ENCODE measurements at places on chromosomes 7 and 10.

GRCh38 chr10:80465839-80466590, 11.9 kb downstream of the TSPAN14 start:
- DNase-seq, result no peak

DNA sequence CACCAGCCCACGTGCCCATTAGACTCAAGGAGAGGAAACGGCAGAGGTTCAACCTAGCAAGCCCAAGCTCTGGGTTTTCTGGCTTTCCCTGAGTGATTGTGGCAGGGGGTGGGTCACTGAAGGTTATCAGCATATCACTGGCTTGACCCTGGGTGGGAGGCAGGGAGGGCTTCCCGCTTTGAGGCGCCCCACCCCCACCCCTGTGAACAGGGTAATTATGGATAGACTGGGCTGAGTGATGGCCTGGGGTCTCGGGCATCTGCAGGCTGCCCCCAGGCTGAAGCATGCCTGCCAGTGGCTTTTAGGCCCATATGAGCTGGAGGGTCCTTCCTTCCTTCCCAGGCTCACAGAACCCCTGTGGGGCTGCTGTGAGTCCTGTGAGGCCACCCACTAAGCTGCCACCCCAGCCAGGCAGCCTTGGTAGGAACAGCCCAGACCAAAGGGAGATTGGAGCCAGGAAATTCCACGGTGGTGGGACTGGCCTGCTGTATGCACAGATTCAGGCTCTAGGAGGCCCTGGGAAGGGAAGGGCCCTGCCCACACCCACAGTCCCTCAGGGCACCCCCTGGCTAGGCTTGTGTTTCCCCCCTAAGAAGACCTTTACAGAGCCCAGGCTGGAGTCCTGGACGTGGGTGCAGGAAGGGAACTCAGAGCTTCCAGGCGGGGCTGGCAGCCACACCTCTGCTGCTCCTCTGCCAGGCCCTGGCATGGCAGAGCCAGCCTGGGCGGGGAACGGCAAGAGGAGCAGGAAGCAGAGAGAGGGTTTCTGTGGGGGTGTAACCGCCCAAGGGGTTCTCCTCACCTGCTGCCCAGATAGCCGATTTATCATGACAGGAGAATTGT, 33.1 kb downstream of the GPRIN2 start:
- DNase-seq, result no peak

- no peak for DNase-seq
These were observed 233.8 kb upstream of the GRB10 start for GRCh38 chr7:51016546-51016945.

DNA sequence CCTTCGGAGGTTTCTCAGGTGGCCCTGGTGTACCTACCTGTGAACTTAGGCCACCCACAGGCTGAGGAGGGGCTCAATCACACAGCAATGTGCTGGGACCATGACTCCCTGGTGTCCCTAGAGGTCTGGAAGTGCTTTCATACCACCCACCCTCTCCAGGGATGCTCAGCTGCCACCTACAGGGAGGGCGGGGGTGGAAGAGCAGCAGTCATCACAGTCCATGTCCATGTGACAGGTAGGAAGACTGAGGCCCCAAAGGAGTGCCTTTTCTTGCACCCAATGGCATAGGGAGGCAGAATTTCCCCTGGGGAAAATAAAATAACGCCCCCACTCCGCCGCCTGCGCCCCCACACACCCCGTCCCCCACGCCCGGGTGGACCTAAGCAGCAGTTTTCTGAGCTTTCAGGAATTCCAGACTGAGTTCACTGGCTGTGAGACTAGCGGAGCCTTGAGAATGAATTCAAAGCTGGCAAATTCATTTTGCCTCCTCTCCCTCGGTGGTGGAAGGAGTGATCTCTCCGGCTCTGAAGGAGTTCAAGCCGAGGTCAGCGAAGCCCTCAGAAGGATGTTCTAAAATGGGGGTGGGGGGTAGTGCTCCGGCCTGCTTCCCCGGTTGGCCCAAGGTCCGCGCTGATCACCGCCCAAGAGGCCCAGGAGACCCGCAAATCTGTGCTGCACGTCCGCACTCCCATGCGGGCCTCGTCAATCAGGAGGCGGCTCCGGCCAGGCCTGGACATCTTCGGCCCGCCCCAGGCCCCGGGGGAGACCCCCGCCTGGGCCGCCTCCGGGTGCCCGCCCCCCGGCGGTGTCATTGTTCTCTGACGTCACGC, 2.1 kb upstream of the ZMIZ1 start:
- DNase-seq, result no peak

DNA sequence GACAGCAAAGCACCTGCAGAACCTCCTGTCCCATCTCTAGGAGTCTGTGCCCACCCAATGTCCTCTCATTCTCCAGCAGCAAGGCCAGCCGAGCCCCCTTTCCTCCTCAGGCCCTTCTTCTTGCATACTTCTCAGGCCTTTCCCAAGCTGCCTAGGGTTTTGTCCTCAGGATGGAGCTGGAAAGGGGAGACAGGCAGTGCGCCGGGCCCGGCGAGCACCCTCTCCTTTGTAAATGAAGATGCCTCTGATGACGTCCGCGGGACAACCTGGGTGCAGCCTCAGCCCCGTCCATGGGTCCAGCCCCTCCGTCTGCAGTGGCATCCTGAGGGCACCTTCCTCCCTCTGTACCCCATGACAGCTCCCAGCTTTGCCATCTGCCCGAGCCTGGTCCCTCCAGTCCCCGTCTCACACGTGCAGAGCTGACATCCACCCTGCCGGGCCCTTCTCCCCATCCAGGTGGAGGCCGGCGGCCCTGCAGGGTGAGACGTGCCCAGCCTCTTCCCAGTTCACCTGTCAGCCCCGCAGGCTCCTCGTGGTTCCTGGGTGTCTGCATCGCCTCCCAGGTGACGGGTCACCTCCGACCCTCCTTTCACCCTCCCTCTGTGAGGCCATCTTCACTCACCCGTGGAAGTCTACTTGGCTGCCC, 36.4 kb downstream of the JAKMIP3 start:
- DNase-seq, result no peak

DNA sequence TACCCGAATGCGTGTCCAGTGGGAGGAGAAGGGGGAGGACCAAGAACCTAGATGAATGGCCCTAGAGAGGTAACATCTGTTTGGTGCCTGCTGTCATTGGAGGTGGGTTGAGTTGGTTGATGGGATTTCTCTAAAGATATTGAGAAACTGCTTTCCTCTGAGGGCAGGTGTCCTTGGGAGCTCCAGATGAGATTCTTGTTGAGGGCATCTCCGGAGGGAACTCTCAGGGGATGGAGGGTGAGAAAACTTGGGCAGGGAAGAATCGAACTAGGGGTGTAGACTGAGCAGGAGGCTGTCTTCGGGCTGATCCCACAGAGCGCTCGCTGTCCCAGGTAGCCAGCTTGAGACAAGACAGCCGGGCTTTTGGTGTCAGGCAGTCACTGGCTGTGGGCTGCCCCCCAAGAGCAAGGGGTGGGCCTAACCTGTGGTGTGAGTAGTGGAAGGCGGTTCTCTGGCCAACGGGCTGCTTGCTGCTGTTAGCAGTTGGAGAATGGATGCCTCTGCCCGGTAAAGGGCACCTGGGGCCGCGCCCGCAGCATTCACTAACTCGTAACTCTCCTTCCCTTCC, 3.7 kb downstream of the IRF5 start:
- no peak for DNase-seq

DNA sequence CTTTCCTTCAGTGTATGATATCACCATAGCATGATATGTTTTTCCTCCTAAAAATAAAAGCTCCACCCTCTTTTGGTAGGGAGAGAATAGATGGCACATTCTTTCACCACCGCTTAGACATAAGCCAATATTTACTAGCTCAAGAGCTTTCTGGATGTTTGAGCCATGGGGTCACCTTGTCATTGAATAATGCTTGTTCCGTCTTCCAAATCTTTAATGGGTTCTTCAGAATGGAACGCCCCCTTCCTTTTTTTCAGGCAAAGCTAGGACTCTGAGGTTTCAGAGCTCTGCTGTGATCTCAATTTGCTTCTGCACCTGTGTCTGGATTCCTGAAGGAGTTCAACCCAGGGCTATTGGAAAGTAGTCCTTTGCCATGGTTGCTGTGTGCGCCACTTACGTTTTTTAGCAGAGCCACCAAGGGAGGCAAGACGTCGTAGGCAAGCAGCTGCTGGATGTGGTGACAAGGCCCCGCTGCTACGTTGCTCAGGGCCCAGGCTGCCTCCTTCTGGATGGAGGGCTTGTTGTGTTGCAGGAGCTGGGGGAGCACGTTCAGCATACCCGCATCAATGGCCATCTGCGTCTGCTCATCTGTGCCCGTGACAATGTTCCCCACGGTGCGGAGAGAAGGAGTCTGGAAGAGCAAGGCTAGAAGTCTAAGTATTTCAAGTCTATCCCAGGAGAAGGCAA, 23.2 kb downstream of the KPNA7 start:
- DNase-seq, result no peak

- DNase-seq, result no peak
These were observed 40.9 kb upstream of the FHIP2A start for GRCh38 chr10:114780577-114781184.

DNA sequence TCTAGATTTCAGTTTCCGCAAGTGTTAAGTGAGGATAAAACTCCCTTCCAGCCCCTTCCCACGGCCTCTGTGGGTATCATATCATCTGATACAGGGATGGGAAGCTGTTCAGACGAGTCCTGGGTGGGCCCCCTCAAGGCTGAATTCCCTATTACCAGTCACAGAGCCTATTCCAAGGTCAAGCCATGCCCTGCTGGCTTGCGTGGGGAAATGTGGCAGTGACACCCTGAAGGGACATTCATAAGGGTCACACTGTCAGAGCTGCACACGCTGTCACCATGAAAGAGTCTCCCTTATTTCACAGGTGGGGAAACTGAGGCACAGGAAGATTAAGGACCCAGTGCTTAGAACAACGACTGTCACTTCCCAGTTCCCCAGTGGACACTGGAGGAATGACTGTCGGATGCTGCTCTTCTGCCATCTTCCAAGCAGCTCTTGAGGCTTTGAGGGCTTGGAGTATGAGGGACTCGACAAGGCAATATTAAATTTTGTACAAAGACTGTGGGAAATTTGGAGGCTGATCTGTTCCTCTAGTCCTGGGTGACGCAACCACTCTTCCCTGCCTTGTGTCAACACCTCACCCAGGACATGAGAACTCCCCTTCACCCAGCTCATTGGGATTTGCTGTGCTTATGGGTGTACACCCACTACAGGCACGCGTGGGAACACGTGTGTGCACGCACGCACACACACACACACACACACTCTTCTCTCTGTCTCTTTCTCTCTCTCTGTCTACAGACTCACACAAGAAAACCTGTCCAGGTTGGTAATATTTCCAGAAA, 386.0 kb downstream of the RPS24 start:
- DNase-seq, result no peak

DNA sequence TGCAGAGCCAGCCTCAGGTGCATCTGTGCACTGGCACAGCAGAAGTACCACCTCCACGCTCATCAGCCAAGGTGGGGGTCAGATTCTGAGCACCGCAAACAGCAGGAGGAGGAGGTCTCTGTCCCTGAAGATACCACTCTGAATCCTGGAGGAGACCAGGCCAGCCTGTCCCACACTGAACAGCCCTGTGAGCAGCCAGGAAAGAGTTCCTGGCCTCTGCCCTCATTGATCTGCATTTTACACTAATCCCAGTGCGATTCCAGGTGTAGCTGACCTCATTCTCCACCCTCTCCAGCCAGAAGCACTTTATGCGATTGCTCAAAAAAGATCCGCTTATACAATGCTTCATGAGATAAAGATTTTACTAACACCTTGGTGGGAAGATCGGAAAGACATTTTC, 99.1 kb upstream of the CACUL1 start:
- no peak for DNase-seq

DNA sequence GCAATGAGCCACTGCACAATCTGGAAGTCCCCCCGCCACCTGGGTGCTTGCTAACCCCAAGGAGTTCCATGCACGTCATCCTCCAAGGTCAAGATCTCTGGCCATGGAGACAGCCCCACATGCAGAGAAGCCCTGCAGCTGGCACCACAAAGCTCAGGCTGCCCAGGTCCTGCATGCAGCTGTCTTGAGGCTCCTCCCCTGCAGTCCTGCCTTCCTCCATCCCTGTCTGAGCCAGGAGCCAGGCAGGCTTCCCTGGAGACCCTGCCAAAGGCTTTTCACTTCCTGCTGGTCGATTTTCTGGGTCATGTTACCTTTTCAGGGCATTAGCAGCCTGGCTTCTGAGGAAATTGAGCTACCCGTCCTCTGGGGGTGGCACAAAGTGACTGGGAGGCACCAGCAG, 12.5 kb upstream of the TMEM72 start:
- no peak for DNase-seq

- DNase-seq, result no peak
These were observed 24.5 kb upstream of the BTRC start for GRCh38 chr10:101329341-101330032.

- no peak for DNase-seq
These were observed 23.2 kb upstream of the PIP4K2A start for GRCh38 chr10:22737587-22737986.

GRCh38 chr7:137172105-137172590, 171.4 kb downstream of the PTN start:
- DNase-seq, result no peak

DNA sequence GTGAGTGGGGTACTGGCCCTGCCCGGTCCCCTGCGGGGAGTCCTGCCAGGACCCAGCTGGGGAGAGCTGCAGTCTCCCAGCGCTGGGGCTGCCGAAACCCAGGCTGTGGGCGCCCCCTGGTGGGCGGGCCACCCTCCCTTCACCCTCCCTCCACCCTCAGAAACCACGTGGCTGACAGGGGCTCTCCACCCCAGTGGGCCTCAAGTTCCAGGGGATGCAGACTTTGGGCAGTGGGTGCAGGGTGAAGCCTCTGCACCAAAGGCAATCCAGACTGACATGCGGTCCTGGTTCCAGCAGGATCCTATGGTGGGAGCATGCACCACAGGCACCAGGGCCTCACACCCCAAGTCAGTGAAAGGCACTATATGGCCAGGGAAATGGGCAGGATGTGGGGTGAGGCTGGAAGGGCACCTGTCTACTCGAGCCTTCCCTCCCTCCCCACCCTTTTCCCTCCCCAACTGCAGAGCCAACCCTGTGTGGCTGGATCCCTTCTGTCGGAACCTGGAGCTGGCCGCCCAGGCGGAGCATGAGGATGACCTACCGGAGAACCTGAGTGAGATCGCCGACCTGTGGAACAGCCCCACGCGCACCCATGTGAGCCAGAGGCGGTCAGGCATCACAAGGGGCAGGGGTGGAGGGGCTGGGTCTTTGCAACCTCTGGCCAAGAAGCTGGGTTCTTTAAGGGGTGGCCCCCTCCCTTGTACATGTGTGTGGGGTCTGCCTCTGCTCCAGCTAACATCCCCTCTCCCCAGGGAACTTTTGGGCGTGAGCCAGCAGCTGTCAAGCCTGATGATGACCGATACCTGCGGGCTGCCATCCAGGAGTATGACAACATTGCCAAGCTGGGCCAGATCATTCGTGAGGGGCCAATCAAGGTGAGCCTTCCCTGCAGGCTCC, 38.8 kb downstream of the PSAP start:
- peak; percentile 66 for DNase-seq

- no peak for DNase-seq
These were observed 2.8 kb downstream of the MMP21 start for GRCh38 chr10:125772864-125773180.

DNA sequence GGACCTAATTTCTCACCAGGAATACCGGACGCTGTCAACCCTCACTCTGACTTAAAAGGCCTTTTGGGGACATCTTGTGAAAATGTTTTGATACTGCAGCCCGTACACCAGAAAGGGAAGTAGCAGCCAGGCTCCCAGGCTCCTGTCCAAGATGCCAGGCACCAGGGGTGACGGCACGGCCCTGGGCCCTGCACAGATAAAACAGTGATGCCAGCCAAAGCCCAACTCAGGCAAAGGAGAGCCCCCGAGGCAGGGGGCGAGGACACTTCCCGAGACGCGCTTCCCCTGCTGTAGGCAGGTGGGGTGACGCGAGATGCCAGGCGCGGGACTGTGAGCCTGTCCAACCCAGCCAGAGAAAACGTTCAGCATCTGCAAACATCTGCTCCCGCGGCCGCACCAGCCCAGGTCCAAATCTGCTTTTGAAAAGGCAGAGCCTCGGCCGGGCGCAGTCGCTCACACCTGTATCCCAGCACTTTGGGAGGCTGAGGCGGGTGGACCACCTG, 15.7 kb downstream of the ZFAND2A start:
- no peak for DNase-seq

Data from stimulated activated CD8-positive, alpha-beta memory T cell treated with anti-CD3 and anti-CD28 coated beads, Interleukin-4, amount 100 ng/mL, for 1 hour (primary cell).